ENCODE measurements at places on chromosomes 12 and 14. TPM values are rescaled to one million over a fixed set of nuclear protein-coding genes. Genes with fewer than 3 reads are reported as not detected.

Gene REC8
- total RNA-seq, result 2.6 TPM

Gene ZBTB42
- 4.9 TPM for total RNA-seq

Gene SMIM41
- not detected for total RNA-seq

Gene ANKRD33
- total RNA-seq, result not detected

Gene C14orf132
- total RNA-seq, result 4.7 TPM

Gene ASPG
- 282 TPM for total RNA-seq

Gene ANO4
- total RNA-seq, result 0.35 TPM

Gene SERPINA1
- 17,840 TPM for total RNA-seq

Gene BIN2
- total RNA-seq, result 2.7 TPM

Gene CLEC1A
- total RNA-seq, result 0.70 TPM

Gene NPAS3
- not detected for total RNA-seq

Gene GAS2L3
- 1.3 TPM for total RNA-seq

Gene IFNG-AS1
- not detected for total RNA-seq

Gene OR10AD1
- total RNA-seq, result not detected

Gene PLBD1
- total RNA-seq, result 2.5 TPM

Gene RNF31
- 28.6 TPM for total RNA-seq

Gene CLMN
- total RNA-seq, result 67.7 TPM

Gene DDN
- total RNA-seq, result not detected

Gene KLHL28
- 6.2 TPM for total RNA-seq

Gene TSPAN9
- 43.7 TPM for total RNA-seq

Gene SALL2
- total RNA-seq, result 0.68 TPM

Gene SOAT2
- 0.25 TPM for total RNA-seq

Gene CPM
- 45.2 TPM for total RNA-seq

Gene PRH2
- not detected for total RNA-seq

Gene NPFF
- total RNA-seq, result not detected

Gene RPL10L
- not detected for total RNA-seq

Gene OTX2
- not detected for total RNA-seq

Gene TNFAIP2
- 27.9 TPM for total RNA-seq

Gene ACVR1B
- total RNA-seq, result 28.0 TPM

Gene TAS2R9
- total RNA-seq, result not detected

Gene FBLN5
- total RNA-seq, result 7.7 TPM

Data from left lobe of liver (tissue), 2 donors.